ENCODE measurements at places on chromosomes 3 and 15.

DNA sequence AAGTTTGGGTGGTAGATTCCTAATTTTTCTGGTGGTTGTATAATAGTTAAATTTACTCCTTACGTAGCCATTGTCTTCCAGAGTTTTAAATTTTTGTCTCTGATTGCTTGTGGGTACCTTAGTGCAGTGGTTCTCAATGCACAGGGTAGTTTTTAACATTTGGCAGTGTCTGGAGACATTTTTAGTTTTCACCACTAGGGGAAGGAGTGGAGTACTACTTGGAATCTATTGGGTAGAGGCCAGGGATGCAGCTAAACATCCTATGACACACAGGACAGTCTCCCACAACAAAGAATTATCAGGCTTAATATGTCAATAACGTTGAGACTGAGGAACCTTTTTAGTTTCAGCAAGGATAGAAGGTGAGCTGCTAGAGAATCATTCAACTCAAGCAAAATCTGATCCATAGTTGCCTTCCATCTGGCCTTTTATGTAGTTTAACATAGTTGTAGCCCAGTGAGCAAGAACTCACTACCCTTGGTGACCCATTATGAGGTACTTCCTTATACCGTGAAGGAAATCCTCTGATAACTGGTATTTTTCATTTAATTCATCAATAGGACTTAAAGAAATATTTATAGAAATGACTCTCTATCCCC, 8.6 kb upstream of the STX19 start:
- DNase-seq, result no peak

GRCh38 chr3:150797155-150797554, 34.2 kb upstream of the SIAH2 start:
- no peak for DNase-seq

DNA sequence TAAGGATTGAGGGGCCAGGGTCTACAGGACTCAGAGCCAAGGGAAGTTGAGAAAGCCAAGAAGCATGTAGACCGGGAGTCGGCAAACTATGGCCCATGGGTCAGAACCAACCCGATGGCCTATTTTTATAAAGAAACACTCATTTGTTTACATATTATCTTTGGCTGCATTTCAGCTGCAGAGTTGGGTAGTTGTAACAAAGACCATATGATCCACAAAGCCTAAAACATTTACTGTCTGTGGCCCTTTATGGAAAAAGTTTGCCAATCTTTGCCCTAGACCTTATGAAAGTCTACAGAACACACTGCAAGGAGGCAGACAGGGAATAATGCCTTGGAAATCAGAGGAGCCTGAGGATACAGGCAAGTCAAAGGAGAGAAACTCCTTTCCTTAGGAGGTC, 63.2 kb upstream of the MNS1 start:
- DNase-seq, result no peak

GRCh38 chr3:133248389-133248788, 151.5 kb upstream of the BFSP2 start:
- no peak for DNase-seq

DNA sequence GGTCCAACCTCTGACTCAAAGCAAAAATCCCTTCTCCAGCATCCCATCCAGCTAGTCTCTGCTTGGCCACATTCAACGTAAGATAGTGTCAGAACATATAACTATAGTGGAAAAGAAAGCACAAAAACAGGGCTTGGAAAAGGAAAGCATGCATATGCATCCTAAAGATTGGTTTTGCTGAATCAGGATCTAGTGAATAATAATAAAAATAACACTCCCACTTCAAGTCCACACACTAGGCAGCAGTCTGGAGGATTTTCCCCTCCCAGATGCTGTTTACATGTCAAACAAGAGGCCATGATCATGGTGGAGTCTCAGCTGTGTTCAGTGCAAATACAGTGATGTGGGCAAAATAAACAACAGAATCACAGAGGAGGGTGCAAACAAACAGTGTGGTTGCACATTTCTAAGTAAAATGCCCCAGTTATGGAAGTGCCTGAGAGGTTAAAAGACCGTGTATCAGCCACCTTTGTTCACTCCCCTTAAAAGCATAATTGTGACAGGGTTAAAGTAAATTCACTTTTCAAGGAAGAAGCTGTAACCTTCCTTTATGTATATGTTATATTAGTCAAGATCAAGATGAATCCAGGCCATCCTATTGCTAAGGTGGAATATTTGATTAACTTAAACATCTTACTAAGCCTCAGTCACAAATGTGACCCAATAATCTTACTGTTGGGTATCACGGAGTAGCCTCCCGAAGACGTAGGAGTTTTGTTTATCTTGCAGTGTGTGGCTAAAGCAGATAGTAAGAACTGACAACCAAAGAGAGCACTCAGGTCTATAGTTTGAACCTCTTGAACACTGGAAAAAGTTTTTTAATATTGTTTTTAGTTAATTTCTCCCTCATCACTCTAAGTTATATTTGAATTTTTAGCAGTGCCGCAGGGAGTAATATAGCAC, 424.5 kb downstream of the SOX2 start:
- DNase-seq, result no peak

- DNase-seq, result peak; percentile 94
Observed at GRCh38 chr3:195715583-195716266, 5.1 kb upstream of the MUC20 start.

GRCh38 chr15:89556413-89557262, 18.6 kb upstream of the TICRR start:
- peak; percentile 53 for DNase-seq

DNA sequence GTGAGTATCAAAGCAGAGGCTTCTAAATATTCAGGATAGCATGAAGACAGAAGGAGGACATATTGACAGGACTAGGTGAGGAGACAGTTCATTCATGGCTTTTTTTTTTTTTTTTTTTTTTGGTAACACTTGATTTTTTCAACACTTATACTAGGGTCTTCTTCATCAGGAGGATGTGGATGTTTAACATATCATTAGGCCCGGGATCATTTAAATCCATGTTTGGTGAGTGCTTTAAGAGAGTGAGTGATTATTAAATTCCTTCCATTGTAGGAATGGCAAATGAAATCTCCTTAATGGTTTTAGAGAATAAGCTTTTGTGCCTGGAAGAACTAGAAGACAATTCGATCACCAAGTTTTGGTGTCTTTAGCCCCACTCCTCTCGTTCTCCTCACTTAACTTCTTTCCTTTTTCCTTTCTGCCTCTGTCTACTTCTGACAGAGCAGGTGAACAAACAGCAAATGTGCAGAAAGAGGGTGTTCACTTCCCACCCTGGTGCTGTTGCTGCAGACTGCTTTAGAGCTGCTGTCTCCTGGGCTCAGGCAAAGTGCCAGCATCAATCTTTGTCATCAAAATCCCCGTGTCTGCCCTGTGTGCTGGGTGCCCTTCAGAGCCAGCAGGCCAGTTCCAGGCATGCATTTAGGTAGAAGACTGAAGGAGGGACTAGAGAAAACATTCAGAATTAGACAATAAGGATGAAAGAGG, 35.6 kb upstream of the RAB11A start:
- DNase-seq, result peak; percentile 28

- DNase-seq, result peak; percentile 1
Observed at GRCh38 chr3:45756055-45756454, 40.3 kb downstream of the SLC6A20 start.

GRCh38 chr3:168933614-168934013, 729.9 kb downstream of the MECOM start:
- DNase-seq, result no peak

DNA sequence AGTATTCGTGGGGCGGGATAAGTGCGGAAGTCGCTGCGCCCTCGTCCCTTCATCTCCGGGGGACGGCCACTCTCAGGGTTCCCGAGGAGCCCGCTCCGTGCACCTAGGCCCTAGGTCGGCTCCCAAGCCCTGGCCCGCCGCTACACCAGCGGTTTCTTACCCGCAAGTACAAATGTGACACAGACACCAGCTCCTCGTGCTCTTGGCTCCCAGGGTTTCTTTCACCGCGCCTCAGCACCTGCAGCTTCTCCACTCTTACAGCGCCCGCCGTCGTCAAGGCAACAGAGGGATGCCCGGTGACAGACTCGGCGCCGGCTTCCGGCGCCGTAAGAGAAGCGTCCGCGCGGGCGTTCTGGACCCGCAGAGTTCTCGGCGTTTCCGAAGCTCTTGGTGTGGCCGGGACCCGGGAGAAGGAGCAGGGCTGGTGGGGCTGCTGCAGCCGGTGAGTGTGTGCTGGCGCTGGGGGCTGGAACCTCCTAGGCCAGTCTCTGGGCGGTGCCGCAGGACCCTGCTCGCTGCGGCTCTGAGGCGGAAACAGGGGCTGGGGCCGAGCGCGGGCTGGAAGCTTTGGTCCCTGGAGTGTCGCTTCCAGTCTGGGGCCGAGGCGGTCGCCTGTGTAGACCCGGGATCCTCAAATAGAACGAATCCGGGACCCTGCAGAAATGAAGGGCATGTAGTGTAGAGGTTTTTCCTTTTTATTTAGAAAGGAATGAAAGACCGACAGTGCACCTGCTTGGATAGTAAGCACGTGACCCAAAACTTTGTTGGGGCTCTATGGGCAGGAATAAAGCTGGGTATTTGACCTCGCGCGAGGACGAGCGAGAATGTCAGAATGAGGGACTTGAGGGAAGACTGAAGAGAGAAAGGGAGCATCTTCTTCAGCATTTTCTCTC, 155.4 kb upstream of the GOLGA6L4 start:
- no peak for DNase-seq

- no peak for DNase-seq
Observed at GRCh38 chr3:182637350-182638110, 155.8 kb upstream of the ATP11B start.

- peak; percentile 44 for DNase-seq
Observed at GRCh38 chr15:92907896-92908712, 8.0 kb downstream of the CHD2 start.

DNA sequence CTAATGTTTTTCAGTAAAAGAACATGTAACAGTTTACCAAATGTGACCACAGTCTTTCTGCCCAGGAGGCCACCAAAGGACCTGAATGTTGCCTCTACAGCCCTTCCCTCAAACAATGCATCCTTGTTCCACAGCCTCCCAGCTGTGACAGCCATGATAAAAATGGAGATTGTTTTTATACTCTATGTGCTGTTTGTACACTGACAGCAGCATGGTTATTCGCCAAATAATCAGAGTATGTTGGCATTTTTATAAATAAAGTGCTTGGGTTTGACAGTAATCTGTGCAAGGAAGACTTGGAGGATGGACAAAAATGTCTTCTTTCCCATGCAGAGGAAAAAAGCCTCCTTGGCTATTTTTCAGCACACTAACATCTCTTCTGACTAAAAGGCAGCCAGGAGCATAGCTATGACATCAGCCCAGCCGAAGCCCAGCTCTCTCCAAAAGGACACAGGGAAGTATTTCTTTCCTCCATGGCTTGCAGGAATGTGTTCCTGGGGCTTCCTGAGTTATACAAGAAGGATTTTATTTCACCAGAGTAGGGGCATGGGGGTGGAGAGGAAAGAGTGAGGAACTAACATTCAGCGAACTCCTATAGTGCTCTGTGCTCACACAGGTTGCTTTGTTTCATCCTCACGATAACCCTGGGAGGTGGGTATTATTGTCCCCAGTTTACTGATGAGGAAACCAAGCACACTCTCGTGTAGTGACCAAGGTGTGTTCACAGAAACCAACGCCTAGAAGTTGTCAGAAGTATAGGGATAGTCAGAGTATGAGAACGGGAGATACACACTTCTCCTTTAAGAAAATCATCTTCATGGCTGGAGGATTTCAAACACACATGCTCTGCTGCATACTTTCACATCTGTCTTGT, 339.7 kb downstream of the MECOM start:
- peak; percentile 22 for DNase-seq

GRCh38 chr3:191026746-191027145, 164.3 kb upstream of the GMNC start:
- no peak for DNase-seq

Measured in mucosa of gallbladder (tissue), 1 donor.